ENCODE measurements at places on chromosomes 2 and 18. TPM values are rescaled to one million over a fixed set of nuclear protein-coding genes. Genes with fewer than 3 reads are reported as not detected.

DNA sequence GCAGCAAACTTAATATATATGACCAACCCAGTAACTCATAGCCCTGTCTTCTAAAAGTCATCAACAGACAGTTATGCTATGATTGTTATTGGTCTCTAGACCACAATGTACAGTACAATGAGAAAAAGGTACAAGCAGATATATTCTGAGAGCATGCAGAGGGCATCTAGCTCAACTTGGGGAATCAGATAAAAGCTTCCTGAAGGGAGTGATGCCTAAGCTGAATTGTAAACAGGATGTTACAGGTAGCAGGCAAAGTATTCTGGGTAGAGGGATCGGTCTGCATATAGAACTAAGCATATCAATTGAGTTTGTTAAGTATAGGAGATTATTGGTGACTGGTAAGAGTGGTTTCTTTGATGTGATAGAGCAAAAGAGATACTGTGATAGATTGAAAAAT lies 30.3 kb downstream of the ME2 start:
- DNase-seq = no peak

DNA sequence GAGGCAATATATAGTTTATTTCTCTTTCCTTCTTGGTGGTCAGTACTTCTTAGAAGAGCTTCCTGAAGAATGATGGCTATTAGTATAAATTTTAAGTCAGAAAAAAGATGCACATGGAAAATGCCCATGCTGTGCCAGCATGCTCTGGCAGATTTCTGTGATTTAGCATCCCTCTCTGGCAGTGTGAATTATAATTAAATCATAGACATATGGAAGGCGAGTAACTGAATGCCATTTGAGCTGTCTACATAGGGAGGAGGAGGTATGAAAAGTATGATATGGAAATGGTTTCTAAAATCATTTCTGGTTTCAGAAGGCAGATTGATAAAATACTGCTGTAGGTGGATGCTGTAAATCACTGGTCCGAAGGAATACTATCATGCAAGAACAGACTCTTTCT lies 754.9 kb upstream of the LRATD1 start:
- DNase-seq = no peak

DNA sequence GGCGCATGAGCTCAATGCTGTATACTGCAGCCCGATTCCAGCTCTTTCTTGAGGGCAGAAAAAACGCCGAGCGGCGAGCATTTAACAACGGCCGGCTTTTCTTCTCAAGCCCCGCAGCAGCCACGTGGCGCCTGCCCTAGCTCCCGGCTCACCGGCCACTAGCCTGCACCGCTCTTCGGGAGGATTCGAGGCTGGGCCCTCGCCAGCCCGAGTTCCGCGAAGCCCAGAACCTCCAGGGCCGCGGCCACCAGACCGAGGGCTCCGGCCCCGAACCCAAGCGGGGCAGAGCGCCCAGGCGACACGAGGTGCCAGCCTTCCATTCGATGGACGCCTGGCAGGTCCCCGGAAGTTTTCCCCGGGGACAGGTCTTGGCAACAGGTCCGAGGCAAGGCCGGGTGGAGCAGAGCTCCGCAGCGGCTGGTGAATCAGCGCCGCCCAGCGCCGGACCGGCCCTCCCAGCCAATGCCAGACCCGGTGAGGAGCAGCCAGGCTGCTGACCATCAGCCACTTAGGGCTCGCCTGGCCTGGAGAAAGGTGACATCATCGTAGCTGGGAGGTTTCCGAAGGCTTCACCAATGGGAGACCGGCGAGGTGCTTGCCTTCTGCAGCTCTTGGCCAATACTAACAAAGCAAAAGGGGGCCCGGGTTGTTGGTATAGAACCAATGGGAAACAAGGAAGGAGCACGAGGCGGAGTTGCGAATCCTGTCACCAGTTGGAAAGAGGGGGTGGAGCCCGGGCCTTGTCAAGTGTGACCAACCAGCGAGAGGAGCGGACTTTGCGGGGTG lies 552 bp upstream of the MXD1 start:
- peak; percentile 100 for DNase-seq

DNA sequence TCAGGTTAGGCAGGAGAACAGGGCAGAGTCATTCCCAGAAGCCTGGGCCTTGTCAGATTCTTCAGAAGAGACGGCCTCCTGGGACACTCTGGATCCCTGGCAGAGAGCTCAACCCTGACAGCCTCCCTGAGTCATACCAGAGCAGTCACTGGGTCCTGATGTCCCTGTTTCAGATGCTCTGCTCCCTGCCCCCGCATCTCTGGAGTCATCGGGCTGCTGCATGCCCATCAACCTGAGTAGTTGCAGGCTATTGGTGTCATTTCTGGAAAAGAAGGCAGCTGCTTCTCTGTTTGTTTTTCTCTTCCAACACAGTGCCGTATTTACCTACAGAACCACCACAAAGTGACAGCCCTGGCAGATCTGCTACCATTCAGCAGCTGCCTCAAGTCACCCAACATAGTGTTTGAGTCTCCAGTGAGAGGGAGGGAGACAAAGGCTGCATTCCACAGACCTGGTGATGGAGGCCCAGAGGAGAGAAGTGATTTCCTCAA lies 145.1 kb downstream of the B3GNT2 start:
- no peak for DNase-seq

- DNase-seq = no peak
Measured at GRCh38 chr2:203830304-203831055, 37.1 kb upstream of the CTLA4 start.

GRCh38 chr2:240840435-240841060 lies 20.5 kb upstream of the KIF1A start:
- DNase-seq = peak; percentile 39

- no peak for DNase-seq
Measured at GRCh38 chr2:50753234-50753633, 278.7 kb downstream of the NRXN1 start.

DNA sequence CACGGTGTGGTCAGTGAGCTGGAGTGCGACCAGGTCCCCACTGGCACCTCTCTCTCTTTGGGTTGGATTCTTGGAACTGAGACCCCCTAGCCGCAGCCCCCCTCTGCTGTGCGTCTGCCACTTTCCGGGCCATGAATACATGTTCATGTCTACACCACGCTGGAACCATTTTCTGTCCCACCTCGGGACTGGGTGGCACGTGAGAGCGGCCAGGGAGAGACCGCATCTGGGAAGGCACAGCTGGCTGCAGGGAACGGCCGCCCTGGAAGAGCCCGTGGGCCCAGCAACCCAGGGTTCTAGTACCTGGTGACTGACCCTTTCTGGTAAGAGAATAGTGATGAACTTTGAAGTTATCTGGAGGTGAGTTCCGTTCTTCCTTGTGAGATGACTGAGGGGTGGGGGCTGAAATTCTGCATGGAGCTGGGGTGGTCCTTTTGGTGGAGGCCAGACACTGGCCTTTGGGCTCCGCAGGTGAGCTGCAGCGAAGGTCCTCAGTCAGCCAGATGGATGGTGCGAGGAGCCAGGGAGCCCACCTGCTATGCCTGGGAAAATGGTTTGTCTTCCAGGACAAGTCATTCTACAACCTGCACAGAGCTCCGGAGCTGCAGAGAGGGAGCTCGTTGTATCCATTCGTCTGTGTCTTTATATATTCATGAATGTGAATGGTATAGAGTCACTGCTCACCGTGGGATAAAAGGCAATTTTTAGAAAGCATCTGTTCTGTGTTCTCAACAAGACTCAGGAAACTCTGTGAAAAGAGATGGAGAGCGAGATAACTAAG lies 223.5 kb downstream of the NDUFA10 start:
- DNase-seq = no peak

- DNase-seq = peak; percentile 99
Measured at GRCh38 chr2:27705851-27706622, 42.3 kb downstream of the SLC4A1AP start.

- DNase-seq = no peak
Measured at GRCh38 chr18:55000529-55000928, 41.3 kb upstream of the CCDC68 start.

GRCh38 chr18:24068945-24069693 lies 54.6 kb downstream of the TTC39C start:
- no peak for DNase-seq

- no peak for DNase-seq
Measured at GRCh38 chr2:24349097-24349496, 11.2 kb downstream of the ITSN2 start.

- no peak for DNase-seq
Measured at GRCh38 chr2:5057891-5058351, 634.3 kb upstream of the SOX11 start.

- no peak for DNase-seq
Measured at GRCh38 chr2:201746551-201746950, 34.2 kb downstream of the ALS2 start.

DNA sequence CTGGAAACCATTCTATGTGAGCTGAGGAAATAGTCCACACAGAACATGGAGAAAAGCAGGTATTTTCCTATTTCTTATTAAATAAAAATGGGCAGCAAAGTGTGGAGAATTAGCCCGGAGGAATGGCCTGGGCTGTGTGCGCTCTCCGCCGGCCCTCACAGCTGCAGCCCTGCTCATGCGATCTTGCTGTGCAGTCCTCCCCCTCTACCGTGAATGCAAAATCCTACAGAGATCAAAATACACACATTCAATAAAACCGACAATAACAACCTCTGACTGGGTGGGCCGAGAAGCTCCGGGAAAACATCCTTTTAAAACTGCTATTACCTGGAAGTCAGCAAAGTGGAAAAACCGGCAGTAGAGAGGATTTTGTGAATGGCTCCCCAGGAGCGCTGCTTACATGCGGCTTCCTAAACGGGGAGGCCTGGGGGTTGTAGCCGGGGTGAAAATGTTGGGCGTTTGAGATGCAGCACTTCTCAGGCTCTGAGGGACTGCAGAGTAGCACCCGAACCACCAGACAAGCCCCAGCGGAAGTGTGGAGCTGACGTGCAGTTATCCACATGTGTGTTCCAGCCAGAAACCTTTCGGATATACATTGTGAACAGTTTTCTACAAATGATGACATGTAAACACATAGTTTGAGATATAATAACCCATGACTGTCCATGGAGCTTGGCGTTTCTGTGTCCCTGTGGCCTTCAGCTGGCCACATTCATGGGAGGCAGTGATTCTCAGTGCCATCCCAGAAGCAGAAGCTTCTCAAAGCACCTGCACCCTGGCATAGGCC lies 94.2 kb upstream of the ALKAL2 start:
- DNase-seq = no peak

DNA sequence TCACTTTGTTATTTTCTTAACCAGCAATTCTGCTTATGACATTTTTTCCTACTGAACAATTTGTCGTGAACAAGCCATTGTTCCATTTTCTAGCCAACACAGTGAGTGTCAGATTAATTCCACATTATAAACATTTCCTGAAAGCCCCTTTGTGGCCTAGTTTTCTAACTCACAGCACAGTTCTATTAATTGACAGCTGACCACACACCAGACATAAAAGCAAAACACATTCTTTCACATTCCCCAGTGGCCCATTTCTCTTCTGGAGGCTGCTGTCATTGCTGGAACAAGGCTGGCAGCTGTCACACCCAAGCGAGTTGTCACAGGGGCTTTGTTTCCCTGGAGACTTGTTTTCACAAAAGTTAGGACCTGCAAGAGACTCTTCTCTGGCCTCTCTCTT lies 50.7 kb downstream of the RNF152 start:
- no peak for DNase-seq

DNA sequence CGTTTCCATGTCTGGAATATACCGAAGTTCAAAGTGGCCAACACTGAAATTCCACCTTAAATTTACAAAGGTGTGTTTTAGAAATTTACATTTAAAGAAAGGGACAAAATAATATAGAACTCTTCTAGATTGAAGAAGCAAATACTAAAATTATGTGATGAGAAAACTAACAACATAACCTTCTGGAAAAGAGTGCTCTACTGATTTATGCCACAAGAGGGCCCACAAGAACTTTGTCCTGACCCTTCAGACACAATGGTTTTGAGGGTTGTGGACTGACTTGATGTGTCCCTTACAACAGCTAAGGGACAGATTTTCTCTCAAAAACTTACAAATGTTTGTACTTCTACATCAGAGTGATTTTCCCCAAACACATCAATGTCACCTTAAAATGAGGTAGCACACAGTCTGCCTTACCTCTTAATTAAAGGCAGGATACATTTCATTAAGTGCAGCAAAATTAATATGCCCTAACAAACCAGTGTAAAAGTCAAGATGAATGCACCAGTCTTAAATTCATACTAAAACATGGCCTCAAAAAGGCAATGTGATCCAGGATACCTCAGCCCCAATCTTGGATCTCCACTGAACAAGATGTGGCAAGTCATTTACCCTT lies 36.2 kb downstream of the EIF2AK3 start:
- DNase-seq = peak; percentile 47

DNA sequence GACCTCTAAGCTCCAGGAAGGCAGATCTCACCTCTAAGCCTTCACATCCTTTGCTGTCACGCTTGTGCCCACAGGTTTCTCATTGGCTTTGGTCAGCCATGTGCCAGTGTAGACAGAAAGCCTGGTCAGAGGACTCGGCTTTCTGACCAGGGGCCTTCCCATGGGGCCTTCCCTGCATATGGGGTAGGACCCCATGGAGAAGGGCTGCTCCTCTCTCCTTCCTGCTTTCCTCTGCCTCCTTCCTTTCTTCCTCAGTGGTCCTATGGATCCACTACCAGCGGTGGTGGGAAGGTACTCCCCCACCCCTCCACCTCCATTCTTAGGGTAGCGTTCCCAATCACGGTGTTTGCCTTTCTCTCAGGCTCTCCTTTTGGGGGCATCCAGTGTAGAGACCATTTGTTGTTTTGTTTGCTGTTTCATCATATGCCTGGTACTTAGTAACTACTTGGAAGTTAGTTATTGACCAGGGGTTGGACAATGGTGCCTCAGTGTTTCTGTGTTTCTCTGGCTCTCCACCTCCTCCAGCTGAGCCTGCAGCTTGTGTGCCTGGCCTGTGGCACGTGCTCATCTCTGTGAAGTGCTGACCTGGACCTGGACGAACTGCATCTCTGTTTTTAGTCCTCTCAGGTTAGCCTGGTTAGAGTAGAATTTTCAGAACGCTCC lies 71.6 kb downstream of the ZNF407 start:
- DNase-seq = no peak

GRCh38 chr2:168039881-168040280 lies 207.5 kb downstream of the STK39 start:
- no peak for DNase-seq

GRCh38 chr2:43233218-43234212 lies 7.1 kb upstream of the ZFP36L2 start:
- no peak for DNase-seq

GRCh38 chr2:98892871-98893270 lies 43.2 kb downstream of the CRACDL start:
- DNase-seq = no peak

REG3G gene
- total RNA-seq = not detected

HOXD10 gene
- not detected for total RNA-seq

LOXHD1 gene
- not detected for total RNA-seq

COL4A4 gene
- total RNA-seq = 1.5 TPM

UGT1A8 gene
- total RNA-seq = not detected

ANKRD62 gene
- not detected for total RNA-seq

MTCL1 gene
- 28.8 TPM for total RNA-seq

POTEJ gene
- total RNA-seq = not detected

GULP1 gene
- total RNA-seq = 11.3 TPM

SALL3 gene
- total RNA-seq = not detected

NTSR2 gene
- not detected for total RNA-seq

SLC9A4 gene
- not detected for total RNA-seq

LPIN1 gene
- total RNA-seq = 76.8 TPM

RTKN gene
- total RNA-seq = 188 TPM

TUBA3E gene
- not detected for total RNA-seq

GPR75 gene
- total RNA-seq = 2.2 TPM

Measured in foreskin keratinocyte (primary cell).